ENCODE measurements at places on chromosomes 1 and 21. TPM values are rescaled to one million over a fixed set of nuclear protein-coding genes. Genes with fewer than 3 reads are reported as not detected.

GRCh38 chr1:154931940-154932487, 4.5 kb downstream of the PMVK start:
- no peak overlapping the region for H3K4me3 ChIP-seq
- no peak overlapping the region for H3K27ac ChIP-seq
- no peaks in the 10 kb centered on the region for H3K27me3 ChIP-seq
- peaks cover 14% of the 10 kb centered on the region for H3K4me1 ChIP-seq
- no peak for DNase-seq

DNA sequence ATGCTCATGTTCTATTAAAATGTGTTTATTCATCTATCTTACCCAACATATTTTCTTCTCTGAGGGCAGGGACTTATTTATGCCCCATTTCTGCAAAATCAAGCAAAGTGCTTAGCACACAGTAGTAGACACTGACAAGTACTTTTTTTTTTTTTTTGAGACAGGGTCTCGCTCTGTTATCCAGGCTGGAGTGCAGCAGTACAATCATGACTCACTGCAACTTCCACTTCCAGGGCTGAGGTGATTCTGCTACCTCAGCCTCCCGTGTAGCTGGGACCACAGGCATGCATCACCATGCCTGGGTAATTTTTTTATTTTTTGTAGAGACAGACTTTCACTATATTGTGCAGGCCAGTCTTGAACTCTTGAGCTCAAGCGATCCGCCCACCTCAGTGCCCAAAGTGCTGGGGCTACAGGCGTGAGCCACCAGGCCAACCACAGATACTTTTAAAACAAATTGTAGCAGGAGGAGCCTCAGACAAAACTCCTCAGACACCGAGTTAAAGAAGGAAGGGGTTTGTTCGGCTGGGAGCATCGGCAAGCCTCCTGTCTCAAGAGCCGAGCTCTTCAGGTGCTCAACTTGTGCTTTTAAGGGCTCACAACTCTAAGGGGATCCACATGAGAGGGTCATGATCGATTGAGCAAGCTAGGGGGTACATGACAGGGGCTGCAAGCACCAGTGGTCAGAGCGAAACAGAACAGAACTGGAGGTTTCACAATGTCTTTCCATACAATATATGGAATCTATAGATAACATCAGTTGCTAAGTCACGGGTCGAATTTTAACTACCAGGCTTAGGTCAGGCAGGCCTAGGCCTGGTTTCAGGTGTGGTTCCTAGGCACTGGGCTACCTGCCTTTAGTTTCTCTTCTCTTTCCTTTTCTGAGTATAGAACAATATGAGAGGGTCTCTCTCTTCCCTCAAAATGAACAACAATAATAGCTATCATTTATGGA, 5.7 kb upstream of the TMEM167B start:
- peaks cover 4% of the 10 kb centered on the region for H3K4me1 ChIP-seq
- H3K27ac ChIP-seq: no peak overlapping the region
- no peaks in the 10 kb centered on the region for H3K27me3 ChIP-seq
- DNase-seq: no peak

YOD1 gene
- total RNA-seq: 7.8 TPM

DNA sequence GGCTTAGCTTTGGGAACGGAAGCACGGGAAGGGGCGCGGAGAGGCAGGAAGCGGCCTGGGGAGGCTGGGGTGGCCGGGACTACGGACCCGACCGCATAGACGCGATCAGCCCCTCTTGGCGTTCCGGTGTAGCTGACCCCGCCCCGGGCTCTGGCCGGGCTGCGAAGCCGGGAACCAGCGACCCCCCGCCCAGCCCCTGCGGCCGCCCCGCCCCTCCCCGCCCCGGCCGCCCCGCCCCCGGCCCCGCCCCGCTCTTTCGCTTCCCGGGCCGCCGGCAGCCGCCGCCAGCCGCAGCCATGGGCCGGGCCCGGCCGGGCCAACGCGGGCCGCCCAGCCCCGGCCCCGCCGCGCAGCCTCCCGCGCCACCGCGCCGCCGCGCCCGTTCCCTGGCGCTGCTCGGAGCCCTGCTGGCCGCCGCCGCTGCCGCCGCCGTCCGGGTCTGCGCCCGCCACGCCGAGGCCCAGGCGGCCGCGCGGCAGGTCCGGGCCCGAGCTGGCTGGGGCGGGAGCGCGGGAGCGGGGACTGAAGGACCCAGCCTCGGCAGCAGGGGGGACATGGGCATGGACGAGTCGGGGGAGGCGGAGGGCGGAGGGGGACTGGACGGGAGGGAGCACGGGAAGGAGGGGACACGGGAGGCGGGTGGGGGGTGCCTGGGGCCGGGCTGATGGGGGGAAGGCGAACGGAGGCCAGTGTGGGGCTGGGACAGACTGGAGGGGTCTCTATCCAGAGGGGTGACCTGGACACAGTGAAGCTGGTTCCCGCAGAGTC, at the start of gene SELENON:
Gene SELENON (plus strand): TSS at position 259 of the 768 bp plus-strand sequence. CDS start 38 bp downstream, at position 297.
- peaks cover 28% of the 10 kb centered on the region for H3K27me3 ChIP-seq
- DNase-seq: peak; percentile 83

MRAP gene
- not detected for total RNA-seq

DNA sequence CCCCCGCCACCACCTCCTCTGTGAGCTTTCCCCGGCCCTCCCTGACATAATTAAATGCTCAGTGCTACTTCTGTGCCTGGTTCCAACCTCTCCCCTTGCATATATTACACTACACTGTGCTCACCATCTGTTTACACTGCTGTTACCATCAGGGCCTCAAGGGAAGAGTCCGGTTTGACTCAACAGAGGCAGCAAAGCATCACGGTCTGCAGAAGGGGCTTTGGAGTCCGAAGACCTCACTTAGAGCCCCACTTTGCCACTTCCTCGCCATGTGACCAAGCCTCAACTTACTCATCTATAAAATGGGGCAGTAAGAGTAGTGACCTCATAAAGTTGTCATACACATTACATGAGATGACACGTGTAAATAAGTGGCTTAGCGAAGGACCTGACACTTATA, 27.4 kb downstream of the KCNN3 start:
- H3K4me1 ChIP-seq: peaks cover 4% of the 10 kb centered on the region
- no peak for DNase-seq
- no peaks in the 10 kb centered on the region for H3K27me3 ChIP-seq
- no peaks in the 10 kb centered on the region for H3K36me3 ChIP-seq

DNA sequence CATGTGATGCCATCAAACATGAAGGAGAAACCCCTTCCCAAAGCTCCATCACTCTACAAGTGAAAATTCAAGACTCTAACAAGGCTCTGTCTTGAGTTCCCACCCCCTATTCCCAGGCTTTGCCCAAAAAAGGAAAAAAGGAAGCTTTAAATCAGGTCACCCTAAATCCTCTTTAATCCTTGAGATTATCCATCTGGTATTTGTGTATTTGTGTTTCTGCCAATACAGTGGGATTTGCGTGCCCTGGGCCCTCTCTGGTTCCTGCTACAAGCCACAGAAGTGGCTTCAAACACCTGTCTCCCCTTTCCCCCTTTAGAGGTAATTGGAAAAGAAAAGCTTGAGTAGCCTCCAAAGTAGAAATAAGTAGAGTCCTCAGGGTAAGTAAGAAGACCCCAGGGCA, 120.4 kb downstream of the EDEM3 start:
- H3K4me3 ChIP-seq: no peak overlapping the region
- no peak overlapping the region for H3K27ac ChIP-seq
- no peak for DNase-seq
- peaks cover 4% of the 10 kb centered on the region for H3K27me3 ChIP-seq
- H3K36me3 ChIP-seq: no peaks in the 10 kb centered on the region

GRCh38 chr21:35601211-35601610, 459.1 kb downstream of the SETD4 start:
- H3K4me3 ChIP-seq: no peak overlapping the region
- peaks cover 10% of the 10 kb centered on the region for H3K27me3 ChIP-seq
- DNase-seq: no peak
- no peaks in the 10 kb centered on the region for H3K36me3 ChIP-seq
- no peaks in the 10 kb centered on the region for H3K4me1 ChIP-seq

DNA sequence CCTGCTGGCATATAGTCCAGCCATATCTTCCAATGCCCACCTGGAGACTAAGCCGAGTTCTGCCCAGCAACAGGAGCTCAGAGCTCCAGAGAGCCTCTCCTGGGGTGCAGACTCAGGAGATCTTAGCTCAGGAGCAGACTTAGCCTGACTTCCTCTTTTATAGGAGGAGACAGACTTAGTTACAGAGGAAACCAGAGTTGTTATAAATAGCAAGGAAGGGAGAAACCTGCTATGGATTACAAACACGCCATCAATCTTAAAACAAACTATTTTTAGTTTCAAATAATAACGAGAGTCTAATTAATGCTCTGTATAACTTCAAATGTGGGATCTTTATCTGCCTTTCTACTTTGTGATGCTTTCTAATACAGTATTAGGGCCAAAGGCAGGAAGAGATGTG, 3.3 kb upstream of the KIF21B start:
- DNase-seq: no peak
- H3K36me3 ChIP-seq: peaks cover 6% of the 10 kb centered on the region
- H3K27me3 ChIP-seq: no peaks in the 10 kb centered on the region
- no peak overlapping the region for H3K27ac ChIP-seq

DNA sequence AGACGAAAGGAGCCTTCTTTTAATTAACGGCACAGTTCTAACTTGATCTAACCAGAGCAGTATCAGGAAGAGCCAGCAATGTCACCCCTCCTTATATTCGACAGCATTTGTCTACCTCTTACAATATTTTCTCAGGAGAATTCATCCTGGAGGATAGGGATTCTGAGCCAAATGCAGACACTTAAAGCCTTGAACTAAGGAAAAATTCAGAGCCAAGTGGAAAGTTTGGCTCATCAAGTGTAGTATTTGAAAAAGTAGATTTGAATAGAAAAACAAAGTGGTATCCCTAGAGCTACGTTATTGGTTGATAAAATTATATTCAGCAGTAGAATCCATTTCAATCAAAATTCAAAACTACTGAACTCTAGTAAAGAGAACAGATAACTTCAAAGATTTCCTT, 732.0 kb upstream of the ADGRL2 start:
- H3K36me3 ChIP-seq: no peaks in the 10 kb centered on the region
- no peaks in the 10 kb centered on the region for H3K27me3 ChIP-seq

PTGS2 gene
- total RNA-seq: 1.1 TPM

DNAI4 gene
- 0.26 TPM for total RNA-seq

- no peaks in the 10 kb centered on the region for H3K36me3 ChIP-seq
- H3K27me3 ChIP-seq: peaks cover 2% of the 10 kb centered on the region
- peaks cover 7% of the 10 kb centered on the region for H3K4me1 ChIP-seq
- DNase-seq: no peak
- H3K4me3 ChIP-seq: no peak overlapping the region
These were observed 49.7 kb downstream of the KCNC4 start for GRCh38 chr1:110259770-110260169.

GRCh38 chr21:46636550-46637285, 1.2 kb downstream of the PRMT2 start:
- peak overlapping the region; percentile 97 for H3K27ac ChIP-seq
- H3K27me3 ChIP-seq: no peaks in the 10 kb centered on the region
- DNase-seq: peak; percentile 77
- H3K4me3 ChIP-seq: peak overlapping the region; percentile 98
- H3K4me1 ChIP-seq: peaks cover 68% of the 10 kb centered on the region

DNA sequence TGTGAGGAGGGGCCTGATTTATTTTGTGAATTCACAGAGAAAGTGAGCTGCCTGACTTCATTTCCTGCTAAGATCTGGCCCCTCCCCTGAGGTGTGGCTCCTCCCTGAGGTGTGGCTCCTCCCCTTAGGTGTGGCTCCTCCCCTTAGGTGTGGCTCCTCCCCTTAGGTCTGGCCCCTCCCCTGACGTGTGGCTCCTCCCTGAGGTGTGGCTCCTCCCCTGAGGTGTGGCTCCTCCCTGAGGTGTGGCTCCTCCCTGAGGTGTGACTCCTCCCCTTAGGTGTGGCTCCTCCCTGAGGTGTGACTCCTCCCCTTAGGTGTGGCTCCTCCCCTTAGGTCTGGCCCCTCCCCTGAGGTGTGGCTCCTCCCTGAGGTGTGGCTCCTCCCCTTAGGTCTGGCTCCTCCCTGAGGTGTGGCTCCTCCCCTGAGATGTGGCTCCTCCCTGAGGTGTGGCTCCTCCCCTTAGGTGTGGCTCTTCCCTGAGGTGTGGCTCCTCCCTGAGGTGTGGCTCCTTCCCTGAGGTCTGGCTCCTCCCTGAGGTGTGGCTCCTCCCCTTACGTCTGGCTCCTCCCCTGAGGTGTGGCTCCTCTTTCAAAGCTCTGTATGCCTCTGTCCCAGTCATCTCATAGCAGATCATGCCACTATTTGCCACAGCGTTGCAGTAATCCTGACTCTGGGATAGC, 26.9 kb upstream of the LRRC3 start:
- DNase-seq: peak; percentile 88
- H3K36me3 ChIP-seq: peaks cover 16% of the 10 kb centered on the region
- no peaks in the 10 kb centered on the region for H3K27me3 ChIP-seq
- no peak overlapping the region for H3K27ac ChIP-seq
- H3K4me3 ChIP-seq: no peak overlapping the region

DNA sequence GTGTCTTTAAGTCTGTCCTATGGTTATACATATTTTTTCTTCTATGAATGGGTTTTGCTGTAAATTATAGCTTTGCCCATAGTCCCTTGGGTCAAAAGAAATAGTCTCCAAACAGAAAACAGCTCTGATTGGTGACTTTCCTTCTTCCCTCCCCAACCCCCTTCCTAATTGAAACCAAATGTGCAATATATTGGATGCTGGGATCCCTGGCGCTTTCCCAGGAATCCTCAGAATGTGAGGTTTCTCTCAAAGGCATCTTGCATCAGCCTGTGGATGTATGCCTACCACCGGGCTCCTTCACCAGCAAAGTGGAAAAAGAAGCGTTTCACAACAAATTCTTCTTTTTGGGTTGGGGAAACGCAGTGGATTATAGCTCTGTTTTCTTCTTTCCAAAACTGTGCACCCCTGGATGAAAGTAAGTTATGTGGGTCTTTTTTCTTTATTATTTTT, at the start of gene DDR2:
Gene DDR2 (plus strand): TSS at position 248 of the 450 bp plus-strand sequence. CDS start 86,600 bp downstream, outside the sequence.
- H3K4me3 ChIP-seq: no peak within 1 kb of the TSS
- H3K4me1 ChIP-seq: no peaks in the 10 kb centered on the region
- no peak within 1 kb of the TSS for H3K27ac ChIP-seq

- no peaks in the 10 kb centered on the region for H3K27me3 ChIP-seq
- H3K36me3 ChIP-seq: no peaks in the 10 kb centered on the region
- no peak overlapping the region for H3K4me3 ChIP-seq
- no peak for DNase-seq
- no peak overlapping the region for H3K27ac ChIP-seq
These were observed 446.0 kb upstream of the LRRC7 start for GRCh38 chr1:69121723-69122122.

DNA sequence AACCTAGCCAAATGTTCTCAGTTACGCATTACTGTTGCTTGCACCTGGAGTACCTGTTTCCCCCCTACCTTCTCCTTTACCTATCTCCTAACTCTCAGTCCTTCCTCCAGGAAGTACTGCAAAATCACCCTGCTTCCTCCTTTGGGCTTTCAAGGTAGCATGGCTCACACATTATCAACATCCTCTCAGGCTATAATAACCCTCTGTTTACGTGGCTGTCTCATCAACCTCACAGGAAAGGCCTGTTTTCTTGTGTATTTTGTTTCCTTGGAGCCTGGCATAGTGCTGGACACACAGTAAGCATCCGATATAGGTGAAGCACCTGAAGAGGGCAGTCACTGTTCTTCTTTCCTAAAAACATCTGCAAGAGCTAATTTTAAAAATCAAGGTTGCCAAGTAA, 32.7 kb upstream of the ANGPTL7 start:
- peaks cover 22% of the 10 kb centered on the region for H3K36me3 ChIP-seq
- H3K27ac ChIP-seq: peak overlapping the region; percentile 74
- DNase-seq: no peak
- H3K4me3 ChIP-seq: no peak overlapping the region
- peaks cover 15% of the 10 kb centered on the region for H3K4me1 ChIP-seq
- H3K27me3 ChIP-seq: no peaks in the 10 kb centered on the region

- no peak overlapping the region for H3K27ac ChIP-seq
- DNase-seq: no peak
- H3K4me3 ChIP-seq: no peak overlapping the region
These were observed 345.3 kb upstream of the VAMP3 start for GRCh38 chr1:7425771-7426170.
